CD4-positive, CD25-positive, alpha-beta regulatory T cell (primary cell): ENCODE measurements at places on chromosomes 6 and 20.

GRCh38 chr20:17661121-17661744, 20.8 kb downstream of the RRBP1 start:
- H3K36me3 ChIP-seq: no peaks in the 10 kb centered on the region
- H3K4me3 ChIP-seq: no peak overlapping the region
- peaks cover 7% of the 10 kb centered on the region for H3K4me1 ChIP-seq
- no peak overlapping the region for H3K27ac ChIP-seq
- no peak for DNase-seq
- H3K27me3 ChIP-seq: no peaks in the 10 kb centered on the region

- H3K4me3 ChIP-seq: no peak overlapping the region
- no peak for DNase-seq
- H3K27me3 ChIP-seq: no peaks in the 10 kb centered on the region
- H3K4me1 ChIP-seq: peaks cover 22% of the 10 kb centered on the region
- no peaks in the 10 kb centered on the region for H3K36me3 ChIP-seq
Measured at GRCh38 chr20:53599378-53599777, 5.7 kb upstream of the ZNF217 start.

GRCh38 chr6:156875062-156875461, 97.9 kb downstream of the ARID1B start:
- no peak overlapping the region for H3K4me3 ChIP-seq
- H3K36me3 ChIP-seq: no peaks in the 10 kb centered on the region
- no peak overlapping the region for H3K27ac ChIP-seq

DNA sequence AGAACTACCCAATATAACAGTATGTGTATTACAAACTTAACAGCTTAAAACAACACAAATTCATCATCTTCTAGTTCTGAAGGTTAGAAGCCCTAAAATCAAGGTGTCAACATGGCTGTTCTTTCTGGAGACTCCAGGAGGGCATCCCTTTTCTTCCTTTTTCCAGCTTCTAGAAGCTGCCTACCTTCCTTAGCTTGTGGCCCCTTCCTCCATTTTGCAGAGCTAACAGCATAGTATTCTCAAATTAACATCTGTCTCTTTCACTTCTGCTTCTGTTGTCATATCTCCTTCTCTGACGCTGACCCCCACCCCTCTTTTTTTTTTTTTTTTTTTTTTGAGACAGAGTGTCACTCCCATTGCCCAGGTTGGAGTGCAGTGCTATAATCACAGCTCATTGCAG, 52.8 kb upstream of the AKIRIN2 start:
- no peaks in the 10 kb centered on the region for H3K36me3 ChIP-seq
- no peaks in the 10 kb centered on the region for H3K4me1 ChIP-seq
- no peak for DNase-seq
- no peaks in the 10 kb centered on the region for H3K27me3 ChIP-seq
- H3K27ac ChIP-seq: no peak overlapping the region

GRCh38 chr6:88529726-88530125, 363.6 kb upstream of the CNR1 start:
- no peaks in the 10 kb centered on the region for H3K27me3 ChIP-seq
- no peak for DNase-seq
- no peak overlapping the region for H3K27ac ChIP-seq
- H3K36me3 ChIP-seq: no peaks in the 10 kb centered on the region
- no peaks in the 10 kb centered on the region for H3K4me1 ChIP-seq
